ENCODE measurements at places on chromosomes 7 and 10.

- DNase-seq = no peak
Measured at GRCh38 chr10:102001435-102002068, 54.4 kb downstream of the ARMH3 start.

DNA sequence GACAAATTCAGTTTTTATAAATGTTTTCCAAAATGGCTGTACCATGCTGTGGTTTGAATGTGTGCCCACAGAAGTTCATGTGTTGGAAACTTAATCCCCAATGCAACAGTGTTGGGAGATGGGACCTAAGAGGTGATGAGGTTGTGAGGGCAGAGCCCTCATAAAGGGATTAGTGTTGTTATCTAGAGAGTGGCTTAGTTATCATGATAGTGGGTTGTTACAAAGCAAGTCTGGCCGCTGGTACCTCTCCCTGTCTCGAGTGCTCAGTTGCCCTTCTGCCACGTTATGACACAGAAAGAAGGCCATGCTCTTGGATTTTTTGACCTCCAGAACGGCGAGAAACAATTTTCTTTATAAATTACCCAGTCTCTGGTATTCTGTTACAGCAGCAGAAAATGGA, 119.0 kb downstream of the BTAF1 start:
- DNase-seq = no peak

- no peak for DNase-seq
Measured at GRCh38 chr10:22620140-22620857, 94.1 kb downstream of the PIP4K2A start.

GRCh38 chr7:158576050-158576762, 11.4 kb downstream of the PTPRN2 start:
- no peak for DNase-seq

DNA sequence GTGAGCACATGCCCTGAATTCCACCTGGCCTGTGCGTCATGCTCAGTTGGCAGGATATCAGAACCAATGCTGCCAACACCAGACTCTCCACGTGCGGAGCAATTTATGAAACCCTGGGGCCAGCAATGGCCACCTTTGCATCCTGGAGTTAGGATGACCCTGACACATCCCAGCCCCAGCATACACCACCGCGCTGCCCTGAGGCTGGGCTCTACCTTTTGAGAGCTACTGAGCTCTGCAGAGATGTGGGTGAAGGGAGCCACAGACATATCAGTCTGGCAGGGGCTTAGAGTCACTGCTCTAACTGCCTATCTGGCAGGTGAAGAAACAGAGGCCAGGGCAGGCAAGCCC, 41.9 kb downstream of the SYPL1 start:
- no peak for DNase-seq

DNA sequence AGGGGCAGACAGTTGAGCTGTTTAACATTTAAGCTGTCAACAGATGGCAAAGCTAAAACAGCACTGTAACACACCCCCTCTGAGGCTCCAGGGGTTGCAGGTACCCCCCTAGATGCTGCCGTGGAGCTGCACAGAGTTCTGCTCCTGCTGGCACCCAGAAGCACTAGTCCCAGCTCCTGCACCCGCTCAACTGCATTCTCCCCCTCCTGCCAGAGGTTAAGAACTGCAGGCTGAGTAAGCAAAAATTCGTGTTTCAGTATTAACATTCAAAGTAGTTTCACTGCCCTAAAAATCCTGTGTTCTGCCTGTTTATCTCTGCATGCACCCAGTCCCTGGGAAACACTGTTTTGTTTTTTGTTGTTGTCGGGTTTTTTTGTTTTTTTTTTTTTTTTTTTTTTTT, 790.8 kb upstream of the KCND2 start:
- no peak for DNase-seq

DNA sequence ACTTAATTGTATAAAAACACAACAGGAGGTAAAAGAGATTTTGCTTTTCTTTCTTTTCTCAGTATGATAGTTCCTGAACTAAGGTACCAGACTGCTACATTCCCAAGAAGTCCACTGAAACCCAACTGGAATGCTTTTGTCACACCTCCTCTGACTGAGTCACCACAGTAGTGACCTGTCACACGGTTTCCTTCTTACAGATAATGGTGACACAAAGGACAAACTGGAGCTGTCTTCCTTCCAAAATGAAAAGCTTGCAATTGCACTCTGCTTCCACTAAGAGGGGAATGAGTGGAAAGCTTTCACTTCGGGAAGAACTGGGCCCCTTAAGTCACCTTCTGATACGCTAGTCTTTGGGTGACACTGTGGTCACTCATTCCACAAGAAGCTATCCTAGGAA, 122.2 kb downstream of the KMT2E start:
- no peak for DNase-seq

DNA sequence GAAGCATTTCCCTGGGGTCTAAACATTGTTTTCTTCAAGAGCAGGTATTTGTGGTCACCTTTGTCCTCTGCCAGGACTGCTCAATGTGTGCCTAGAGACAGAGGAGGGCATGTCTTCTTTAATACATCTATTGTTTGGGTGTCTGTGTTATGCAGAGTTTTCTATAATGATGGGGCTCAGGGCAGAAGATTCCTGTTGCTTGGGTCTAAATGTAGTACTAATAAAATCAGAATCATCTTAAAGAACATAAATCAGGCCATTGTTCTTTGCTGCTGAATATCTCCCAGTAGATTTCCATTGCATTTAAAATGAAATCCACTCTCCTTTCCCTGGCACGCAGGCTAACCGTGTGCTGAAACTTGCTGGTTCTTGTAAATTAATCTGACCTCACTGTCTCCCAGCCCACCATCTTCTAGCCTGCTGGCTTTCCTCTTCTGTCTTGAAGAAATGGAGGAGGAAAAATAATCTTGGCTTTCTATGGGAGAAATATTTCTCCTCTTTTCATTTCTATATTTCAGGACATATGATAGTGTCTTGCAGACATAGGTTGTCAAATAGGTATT, 1396.8 kb downstream of the GATA3 start:
- no peak for DNase-seq

DNA sequence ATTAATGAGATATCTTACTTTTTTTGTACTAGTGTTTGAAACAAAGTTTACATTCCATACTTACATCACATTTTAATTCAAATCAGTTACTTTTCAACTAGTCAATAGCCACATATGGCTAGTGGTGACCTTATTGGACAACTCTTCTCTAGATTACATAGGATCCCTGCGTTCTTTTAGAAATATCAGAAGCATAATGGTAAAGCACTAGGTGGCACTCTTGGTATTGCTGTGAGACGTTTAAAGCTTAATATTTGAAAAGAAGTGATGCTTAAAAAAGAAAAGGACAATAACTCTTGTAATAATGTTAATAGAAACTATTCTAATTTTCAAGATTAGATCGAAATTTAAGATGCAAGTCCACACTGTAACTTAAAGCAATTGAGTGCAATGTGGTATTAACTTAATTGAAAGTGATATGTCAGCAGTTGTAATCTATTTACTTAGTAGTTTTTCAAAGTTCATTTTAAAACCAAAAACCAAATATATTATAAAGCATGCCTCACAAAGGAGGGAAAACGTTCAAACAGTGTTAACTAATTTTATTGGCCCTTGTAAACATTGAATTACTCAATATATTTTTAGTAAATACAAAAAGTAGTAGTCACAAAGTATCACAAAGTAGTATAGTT, 339.1 kb downstream of the ATRNL1 start:
- no peak for DNase-seq

DNA sequence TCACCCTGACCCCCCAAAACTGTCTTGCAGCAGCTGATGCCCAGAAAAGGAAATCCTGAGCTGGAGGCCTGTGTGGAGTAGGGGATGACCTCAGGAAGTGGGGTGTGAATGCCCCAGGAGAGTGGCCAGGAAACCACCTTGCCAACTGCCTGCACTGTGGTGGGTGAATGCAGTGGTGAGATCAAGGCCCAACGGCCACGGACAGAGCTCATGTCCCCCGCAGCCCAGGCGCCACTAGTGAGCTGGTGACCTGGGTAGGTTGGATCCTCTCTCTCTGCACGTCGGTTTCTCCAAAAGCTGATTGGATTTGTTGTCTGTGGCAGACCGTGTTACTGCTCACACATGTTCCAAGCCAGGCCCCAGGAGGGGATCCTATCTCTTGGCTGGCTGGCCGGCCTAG, 448.9 kb downstream of the TCERG1L start:
- no peak for DNase-seq

- no peak for DNase-seq
Measured at GRCh38 chr7:48085942-48086341, 3.1 kb upstream of the UPP1 start.

- no peak for DNase-seq
Measured at GRCh38 chr7:18206331-18206730, 178.7 kb upstream of the PRPS1L1 start.

- DNase-seq = no peak
Measured at GRCh38 chr7:7884855-7885254, 83.7 kb upstream of the GLCCI1 start.

Data from stimulated activated CD8-positive, alpha-beta memory T cell treated with anti-CD3 and anti-CD28 coated beads, Interleukin-7, amount 100 ng/mL, for 48 hours (primary cell).